ENCODE measurements at places on chromosomes 11 and 22.

- DNase-seq: no peak
These were observed 4.3 kb downstream of the TP53AIP1 start for GRCh38 chr11:128938156-128938885.

GRCh38 chr11:230431-230830, 5.7 kb downstream of the SIRT3 start:
- DNase-seq: no peak

DNA sequence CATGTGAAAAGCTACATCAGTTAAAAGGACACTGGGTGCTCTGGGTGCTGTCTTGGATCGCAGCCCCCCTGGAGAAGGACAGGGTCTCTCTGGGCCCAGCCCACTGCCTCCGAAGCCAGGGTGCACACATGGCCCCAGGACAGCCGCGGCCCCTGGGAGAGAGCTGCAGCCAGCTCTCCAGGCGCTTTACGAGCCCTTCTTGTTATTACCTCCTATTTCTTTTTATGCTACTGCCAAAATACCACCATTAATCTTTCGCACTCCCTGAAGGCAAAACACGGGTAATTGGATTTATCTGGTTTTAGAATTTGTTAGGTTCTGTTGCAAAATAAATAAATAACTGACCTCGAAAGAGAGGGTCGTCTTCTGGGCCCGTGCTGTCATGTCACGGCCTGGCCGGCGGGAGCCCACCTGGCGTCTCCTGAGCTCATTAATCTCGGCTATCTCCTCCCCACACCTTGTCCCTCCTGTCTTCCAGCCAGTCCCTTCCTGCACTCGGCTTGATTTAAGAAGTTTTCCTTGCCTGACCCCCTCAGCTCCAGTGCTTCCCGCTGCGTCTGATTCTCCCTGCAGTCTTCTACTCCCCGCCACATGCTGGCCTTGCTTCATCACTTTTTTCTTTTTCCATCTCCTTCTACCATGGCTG, 611.7 kb downstream of the OPCML start:
- DNase-seq: no peak

DNA sequence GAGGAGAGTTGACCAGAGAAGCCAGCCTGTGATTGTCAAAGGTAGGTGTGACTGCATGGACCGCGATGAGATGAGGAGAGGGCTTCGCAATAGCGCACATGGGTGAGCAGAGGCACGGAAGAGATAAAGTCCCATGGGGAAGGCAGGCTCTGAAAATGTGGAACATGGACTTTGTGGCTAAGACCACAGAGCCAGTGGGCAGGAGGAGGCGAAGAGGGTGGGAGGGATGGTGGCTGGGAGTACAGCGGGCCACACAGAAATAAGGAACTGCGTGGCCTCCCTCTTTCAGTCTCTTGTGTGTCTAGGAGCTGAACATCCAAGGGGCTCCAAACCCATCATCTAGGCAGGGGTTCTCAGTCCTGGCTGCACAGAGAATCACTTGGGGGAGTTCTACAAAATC, 98.6 kb downstream of the TENM4 start:
- DNase-seq: no peak

DNA sequence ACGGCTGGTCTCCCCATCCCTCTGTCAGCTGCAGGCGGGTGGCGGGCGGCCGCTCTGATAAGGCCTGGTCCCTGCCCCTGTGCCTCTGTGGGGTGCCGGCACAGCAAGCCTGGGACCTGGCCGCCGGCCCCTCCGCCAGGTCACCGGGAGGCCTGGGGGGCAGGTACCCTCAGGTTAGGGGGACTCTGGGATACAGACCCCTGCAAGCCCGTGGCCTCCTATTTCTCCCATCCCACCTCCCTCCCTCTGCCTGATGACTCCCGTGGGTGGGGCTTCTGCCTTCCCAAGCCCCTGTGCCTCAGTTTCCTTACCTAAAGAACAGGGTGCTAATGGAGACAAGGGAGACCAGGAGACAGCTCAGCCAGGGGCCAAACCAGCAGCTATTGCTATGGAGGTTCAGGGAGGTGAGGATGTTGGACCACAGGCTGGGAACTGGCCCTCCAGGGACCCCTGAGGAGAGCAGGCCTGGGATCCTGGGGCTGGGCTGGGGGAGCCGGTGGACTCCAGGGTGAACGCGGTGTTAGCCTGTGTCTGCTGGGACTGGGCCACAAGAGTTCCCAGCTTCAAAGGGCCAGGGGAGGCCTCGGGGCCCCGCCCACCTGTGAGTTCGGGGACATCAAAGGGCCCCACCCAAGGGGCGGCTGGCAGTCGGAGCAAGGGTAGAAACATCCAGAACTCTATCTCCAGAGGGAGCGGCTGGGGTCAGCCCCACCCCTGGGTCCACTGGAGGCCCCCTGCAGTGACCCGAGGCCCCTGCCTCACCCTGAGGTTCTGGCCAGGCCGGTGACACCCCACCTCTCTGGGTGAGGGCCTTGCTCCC, 32.0 kb upstream of the TH start:
- no peak for DNase-seq

- DNase-seq: no peak
These were observed 1459.9 kb downstream of the BRD1 start for GRCh38 chr22:48367731-48368130.

DNA sequence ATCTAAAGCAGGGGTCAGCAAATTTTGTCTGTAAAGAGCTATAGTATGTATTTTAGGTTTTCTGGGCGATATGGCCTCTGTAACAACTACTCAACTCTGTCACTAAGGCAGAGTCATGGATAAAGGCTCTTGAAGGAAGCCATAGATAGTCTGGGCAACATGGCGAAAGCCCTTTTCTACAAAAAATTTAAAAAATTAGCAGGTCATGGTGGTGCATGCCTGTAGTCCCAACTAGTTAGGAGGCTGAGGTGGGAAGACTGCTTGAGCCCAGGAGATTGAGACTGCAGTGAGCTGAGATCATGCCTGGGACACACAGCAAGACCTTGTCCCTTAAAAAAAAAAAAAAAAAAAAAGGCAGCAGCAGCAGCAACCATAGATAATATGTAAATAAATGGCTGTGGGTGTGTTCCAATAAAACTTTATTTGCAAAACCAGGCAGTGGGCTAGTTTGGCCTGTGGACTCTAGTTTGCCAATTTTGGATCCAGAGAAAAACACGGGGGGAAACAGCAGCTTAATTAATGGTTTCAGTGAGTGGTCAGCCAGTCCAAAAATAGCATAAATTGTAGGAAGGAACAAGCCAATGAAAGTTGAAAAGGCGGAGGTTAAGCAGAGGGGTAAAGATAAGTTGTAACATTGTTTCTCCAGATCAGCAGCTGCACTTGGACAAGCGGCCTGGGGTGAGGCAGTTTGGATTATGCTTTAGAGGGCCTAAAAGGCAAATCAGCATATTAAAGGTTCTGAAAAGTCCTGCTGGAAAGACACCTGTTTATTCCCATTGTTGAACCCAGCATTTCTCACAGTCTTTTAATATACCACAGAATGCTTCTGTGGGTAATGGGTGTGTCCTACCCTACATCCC, 62.6 kb downstream of the KIAA1671 start:
- DNase-seq: no peak

DNA sequence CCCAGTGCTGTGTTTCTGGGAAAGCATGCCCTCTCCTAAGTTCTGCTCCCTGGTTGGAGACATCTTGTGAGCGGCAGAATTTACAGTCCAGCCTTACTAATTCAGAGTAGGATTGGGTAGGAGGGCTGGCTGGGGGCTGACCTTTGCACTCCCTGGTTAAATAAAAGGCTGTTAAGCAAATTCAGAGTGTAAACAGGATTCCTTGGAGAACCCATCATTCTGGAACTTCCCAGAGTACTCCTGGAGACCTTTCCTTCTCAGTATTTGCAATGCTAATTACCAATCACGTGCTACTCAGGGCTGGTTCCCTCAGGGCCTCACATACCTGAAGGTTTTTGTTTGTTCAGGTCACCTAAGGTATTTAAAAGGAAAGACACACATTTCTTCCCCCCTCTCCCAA, 340.2 kb downstream of the TBC1D22A start:
- no peak for DNase-seq

DNA sequence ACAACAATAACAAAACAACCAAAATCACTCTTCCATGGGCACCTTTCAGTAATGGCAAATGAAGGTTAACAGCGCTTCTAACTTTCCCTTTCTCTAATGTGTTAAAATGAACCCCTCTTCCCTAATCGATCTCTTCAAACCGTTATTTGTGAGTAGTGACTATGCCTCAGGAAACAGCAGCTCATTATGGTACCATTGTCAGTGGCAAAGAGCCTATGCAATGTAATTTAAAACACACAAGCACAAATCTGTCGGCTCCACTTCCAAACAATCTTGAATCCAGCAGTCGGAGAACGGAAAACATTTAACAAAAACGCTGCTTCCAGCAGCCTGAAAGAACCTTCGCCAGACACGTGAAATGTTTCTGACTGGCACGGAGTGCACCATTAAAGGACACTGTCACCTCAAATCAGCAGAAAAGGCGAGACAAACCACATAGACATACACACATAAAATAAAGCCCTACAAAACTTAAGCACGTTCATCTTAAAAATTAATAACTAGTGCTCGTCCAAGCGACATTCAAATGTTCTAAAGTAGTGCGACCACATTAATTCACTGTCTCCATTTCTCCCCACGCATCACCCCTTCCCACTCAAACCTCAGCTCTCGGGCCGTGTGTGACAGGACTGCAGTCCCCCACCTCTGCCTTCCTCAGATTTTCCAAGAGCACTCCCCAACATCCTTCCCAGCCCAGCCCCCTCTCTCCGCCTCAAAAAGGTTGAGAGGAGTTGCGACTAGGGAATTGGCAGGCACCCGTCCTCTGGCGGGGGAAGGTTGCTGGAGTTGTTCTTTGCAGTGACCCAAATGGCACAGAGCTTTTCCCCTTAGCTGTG, 748 bp downstream of the RAB30 start:
- no peak for DNase-seq

DNA sequence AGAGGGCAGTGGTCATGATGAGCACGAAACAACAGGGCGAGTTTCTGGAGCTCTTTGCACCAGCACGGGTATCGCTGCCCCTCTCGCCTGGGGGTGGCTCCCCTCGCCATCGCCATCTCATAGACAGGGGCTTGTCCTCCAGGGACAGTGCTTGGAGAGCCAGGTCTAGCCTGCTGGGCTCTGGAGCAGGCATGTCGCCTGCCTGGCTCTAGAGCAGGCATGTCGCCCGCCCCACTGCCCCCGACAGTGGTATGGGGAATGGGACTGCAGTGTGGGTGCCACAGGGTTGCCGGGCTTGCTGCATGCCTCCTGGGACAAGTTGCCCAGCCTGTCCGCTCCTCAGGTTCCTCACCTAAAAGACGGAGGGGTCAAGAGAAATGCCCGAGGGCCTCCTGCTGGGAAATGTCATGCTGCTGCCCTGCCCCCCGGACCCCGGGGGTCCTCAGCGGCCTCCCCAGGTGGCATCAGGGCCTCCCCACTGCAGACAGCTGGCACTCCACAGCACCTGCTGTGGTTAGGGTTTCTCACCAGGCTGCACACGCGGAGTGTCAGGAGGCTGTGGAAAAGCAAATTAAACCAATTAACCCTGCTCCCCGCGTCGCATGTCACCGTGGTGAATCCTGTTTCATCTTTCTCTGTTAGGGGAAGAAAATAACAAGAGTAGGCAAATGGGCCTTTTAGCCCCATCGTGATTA, 403.0 kb downstream of the TBC1D22A start:
- no peak for DNase-seq

DNA sequence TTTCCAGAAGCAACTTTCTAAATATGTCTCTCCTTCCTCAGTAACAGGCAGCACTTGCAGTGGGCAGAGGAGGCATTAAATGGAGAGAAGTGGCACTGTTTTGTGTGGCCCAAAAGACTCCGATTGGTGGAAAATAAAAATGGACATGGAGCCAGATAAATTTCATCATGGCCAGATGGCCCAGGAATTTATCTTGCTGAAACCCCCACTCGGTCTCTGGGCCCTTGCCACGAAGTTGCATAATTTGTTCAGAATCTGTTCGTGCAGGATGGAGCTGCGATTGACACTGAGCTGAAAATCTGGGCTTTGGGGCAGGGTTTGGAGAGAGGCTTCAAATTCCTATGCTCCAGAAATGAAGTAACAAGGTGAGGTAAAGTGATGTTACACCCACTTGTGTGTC, 65.5 kb downstream of the C11orf91 start:
- no peak for DNase-seq

- no peak for DNase-seq
These were observed 211.8 kb downstream of the TENM4 start for GRCh38 chr11:79229047-79229446.

- DNase-seq: no peak
These were observed 12.7 kb downstream of the DDI1 start for GRCh38 chr11:104049116-104049515.

- no peak for DNase-seq
These were observed 32.9 kb upstream of the DDI1 start for GRCh38 chr11:104003491-104003890.

- DNase-seq: no peak
These were observed 90.6 kb downstream of the TSPAN18 start for GRCh38 chr11:44817207-44817949.

- no peak for DNase-seq
These were observed 165.0 kb downstream of the GRIA4 start for GRCh38 chr11:105774899-105775298.

- DNase-seq: no peak
These were observed 139.5 kb upstream of the GUCY1A2 start for GRCh38 chr11:107157809-107158187.

DNA sequence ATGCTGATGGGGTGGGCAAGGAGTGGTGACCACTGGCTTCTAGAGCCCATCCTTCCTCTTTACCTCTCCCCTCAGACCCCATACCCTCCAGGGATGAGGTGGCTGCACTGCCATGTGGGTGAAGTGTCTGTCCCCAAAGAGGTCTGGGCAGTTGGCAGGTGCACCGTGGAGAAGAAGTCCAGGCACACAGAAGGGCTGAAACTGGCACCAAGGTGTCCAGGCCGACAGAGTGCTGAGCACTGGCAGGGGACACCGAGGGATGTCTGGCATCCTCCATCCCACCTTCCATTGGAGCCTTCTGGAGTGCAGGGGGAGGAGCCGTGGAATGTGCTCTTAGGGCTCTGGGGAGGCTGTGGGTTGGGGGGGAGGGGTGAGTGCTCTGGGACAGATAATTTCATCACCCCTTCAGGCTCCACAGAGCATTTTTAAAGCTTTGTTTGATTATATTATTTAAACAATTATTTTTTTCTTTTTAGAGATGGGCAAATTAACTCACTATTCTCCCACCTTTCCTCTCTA, 37.9 kb downstream of the PKNOX2 start:
- no peak for DNase-seq

- DNase-seq: no peak
These were observed 36.5 kb downstream of the NUP50 start for GRCh38 chr22:45200230-45200629.

DNA sequence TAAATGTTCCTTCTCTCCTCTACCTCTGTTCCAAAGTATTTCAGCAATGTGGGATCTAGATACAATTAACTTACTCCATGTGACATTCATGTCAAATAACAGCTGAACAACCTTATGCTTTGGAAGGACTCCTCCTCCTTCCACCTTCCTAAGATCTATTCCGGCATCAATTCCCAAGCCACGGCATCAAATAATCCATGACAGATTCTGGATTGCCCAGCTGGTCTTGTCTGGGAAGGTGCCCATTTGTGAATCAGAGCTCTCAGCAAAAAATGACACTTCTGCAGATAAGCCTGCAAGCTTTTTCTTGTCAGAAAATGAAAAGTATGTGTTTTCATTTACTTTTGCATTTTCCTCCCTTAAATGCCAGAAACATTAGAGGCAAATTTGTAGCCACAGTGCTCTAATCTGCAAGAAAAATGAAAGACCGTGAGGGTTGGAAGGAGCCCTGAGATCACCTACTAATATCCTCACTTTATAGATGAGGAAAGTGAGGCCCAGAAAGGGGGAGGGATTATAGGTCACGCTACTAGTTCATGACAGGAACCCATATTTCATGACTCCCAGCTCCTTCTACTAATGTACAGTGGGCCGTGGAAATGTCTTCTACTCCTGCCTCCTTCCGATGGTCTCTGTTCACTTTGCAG, 124.0 kb downstream of the ME3 start:
- DNase-seq: no peak

Data from NCI-H774 (cell line).